ENCODE measurements at places on chromosomes 5 and 9.

DNA sequence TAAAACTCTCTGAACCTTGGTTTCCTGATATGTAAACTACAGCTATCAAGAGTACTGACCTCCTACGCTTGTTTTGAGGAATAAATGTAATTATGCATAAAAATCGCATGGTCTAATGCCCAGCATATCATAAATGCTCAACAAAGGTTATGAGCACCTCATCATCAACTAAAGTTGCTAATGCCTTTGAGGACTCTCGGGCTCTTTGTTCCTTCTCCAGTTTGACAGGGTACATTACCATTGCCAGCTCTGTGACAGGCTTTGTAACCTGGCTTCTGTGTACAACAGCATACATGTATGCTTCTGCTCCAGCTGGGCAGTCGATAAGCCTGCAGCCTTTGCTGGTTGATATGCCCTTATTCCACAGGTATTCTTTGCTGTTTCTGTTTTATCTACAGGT is 95.2 kb downstream of the C9orf152 start:
- no peak for DNase-seq

DNA sequence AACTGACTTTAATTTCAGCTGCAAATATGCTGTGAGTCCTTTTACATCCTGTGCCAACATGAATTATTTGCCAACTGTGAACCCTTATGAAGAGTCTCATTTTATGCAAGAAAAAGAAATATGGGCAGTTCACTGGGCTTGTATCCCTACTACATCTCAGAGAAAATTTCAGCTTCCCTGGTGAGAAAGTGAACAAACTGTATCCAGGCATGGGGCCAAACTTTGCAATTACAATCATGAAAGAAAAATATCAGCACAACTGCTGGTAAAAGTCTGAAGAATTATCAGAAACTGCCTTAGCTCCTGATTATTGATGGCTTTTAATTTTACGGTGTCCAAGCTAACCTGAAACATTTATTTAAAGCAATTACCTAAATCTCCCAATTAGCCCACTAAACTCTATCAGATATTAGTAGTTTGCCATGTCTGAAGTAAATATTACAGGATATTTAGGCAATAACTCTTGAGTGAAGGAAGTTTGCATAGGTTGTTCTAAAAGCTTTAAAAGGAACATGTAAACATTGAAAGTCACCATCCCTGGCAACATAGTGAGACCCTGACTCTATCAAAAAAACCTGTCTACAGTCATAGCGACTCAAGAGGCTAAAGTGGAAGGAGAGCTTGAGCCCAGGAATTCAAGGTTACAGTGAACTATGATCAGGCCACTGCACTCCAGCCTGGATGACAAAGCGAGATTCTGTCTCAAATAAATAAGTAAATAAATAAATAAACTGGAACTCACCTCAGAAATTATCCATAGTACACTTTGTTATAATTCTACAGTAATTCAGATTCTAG is 83.9 kb upstream of the HCN1 start:
- no peak for DNase-seq

GRCh38 chr9:126703002-126703865 is 89.5 kb downstream of the LMX1B start:
- no peak for DNase-seq

- no peak for DNase-seq
Measured at GRCh38 chr5:128097224-128097623, 13.7 kb downstream of the SLC12A2 start.

DNA sequence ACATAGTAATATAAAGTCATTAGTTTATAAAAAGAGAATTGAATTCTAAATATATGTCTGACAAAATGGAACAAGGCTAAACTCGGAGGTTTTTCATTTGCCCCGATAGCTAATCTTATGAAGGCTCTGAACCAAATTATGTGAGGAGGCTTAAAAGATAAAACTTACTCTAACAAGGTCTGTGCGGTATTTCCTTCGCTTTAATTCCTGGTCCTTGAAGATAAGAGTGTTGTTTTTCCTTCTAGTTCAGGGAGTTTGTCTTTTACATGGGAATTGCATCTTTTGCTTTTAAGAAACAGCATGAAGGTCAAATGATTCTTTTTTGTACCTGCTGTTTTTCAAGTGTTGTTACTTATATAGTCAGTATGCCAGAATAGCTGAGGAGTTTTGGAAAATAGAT is 68.2 kb downstream of the UBE2QL1 start:
- DNase-seq = no peak

- DNase-seq = peak; percentile 69
Measured at GRCh38 chr9:131656356-131657036, 83.4 kb downstream of the RAPGEF1 start.

DNA sequence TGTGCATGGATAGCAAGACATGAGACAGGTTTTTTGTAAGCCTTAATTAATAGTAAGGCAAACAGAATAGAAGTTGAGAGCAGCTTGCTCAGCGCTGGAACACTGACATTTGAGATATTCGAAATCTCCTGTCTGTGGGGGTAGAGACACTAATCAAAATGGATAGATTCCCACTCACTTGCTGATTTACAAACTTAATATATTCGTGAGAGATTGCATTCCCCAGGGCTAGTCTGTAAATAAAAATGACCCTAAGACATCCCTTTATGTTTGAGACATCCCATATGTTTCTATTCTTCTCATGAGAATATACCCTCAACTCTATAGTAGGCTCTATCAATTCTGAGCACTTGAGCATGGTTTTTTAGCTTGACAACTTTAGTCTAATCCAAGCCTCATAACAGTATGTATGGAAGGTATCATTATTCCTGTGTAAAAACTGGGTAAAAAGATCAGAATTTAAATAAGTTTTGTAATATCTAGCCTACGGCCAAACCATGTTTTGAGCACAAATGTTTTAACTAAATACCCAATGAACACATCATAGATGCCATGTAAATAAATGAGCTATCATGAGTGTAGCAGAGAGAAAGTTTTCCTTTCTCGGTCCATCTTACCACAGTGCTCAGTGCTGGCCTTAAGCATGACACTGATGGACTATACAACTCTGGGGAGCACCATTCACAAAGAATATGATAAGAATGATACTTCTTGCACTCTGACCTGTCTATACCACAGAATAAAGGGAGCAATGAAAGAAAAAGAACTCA is 609.2 kb downstream of the PSAT1 start:
- DNase-seq = no peak

DNA sequence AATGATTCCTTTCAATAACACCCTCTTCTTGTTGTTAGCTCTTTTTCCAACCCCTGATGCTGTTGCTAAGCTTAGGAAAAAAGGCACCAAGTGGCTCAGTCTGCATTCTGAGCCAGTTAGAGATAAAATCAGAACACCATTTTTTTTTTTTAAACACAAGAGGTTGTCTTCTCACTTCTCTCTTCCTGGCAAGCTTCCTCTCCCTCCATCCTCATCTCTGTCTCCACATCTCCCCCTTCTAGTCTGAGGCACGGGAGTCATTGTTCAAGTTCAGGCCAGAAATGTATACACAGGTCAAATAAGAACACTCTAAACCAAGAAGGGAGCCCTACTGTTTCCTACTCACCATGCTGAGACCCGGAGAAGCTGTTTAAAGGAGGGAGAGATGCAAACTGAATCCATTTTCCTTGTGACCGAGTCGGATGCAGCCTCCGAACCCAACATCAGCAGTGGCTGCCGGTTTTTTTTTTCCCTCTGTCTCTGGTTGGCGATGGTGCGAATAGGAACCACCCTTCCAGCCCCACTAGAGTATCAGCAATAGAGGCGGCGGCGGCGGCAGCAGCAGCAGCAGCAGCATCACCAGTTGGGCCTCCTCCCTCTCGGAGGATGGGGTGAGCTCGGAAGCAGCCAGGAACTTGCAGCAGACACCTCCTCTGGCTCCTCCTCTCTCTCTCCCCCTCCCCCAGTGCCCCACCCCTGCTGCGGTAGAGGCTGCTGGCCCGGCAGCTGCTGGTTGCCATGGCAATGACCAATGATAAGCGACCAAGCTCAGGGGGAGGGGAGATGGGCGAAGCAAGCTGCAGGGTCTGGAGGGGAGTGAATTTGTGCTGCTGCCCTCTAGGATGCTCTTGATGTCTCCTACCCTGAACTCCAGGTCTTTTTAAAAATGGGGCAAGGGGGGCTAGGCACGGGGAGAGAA is at the start of gene JAKMIP2:
JAKMIP2 (minus strand) TSS at position 619 of the 919 bp plus-strand sequence. CDS start 110,922 bp downstream, outside the sequence.
- DNase-seq = peak; percentile 81

DNA sequence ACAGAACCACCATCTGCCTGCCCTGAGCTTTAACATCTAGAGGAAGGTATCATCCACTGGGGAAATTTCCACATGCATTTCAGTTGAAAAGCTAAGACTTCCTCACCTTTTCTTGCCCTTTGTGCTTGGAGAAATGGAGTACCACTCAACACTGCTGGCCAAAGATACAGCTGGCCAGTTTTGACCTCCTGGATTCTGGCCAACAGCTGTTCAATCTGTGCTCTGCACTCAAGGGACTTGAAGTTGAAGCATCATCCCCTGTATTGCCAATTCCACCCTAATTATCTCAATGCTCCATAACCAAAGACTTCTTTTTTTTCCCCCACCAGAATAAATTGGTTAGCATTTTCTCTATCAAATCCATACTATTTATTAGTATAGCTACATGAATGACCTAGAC is 70.4 kb upstream of the PRDM9 start:
- no peak for DNase-seq

Measured in activated CD4-positive, alpha-beta T cell treated with anti-CD3 and anti-CD28 coated beads, Interleukin-2, amount 50 U/mL, for 4 hours (primary cell).